HuH-7 (cell line): ENCODE measurements at places on chromosomes 7 and 10.

GRCh38 chr7:122038904-122039303, 105.1 kb downstream of the AASS start:
- no peak for DNase-seq

DNA sequence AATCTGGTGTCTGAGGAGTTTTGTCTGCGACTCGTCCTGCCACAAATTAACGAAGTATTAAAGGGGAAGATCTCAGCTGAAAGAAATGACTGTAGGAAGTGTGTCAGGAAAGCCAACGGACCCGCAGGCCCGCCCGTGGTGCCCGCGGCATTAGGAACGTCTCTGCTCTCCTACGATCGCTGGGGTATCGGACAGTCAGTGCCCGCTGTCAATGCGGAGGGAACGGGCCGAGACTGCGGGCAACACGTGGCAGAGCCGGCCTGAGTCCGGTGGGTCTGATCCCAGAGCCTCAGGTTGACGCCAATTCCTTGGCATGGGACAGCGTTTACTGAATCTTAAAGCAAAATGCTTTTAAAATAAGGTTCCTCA, 128.7 kb downstream of the KBTBD2 start:
- no peak for DNase-seq

GRCh38 chr10:104690959-104691358, 49.9 kb downstream of the SORCS3 start:
- no peak for DNase-seq

DNA sequence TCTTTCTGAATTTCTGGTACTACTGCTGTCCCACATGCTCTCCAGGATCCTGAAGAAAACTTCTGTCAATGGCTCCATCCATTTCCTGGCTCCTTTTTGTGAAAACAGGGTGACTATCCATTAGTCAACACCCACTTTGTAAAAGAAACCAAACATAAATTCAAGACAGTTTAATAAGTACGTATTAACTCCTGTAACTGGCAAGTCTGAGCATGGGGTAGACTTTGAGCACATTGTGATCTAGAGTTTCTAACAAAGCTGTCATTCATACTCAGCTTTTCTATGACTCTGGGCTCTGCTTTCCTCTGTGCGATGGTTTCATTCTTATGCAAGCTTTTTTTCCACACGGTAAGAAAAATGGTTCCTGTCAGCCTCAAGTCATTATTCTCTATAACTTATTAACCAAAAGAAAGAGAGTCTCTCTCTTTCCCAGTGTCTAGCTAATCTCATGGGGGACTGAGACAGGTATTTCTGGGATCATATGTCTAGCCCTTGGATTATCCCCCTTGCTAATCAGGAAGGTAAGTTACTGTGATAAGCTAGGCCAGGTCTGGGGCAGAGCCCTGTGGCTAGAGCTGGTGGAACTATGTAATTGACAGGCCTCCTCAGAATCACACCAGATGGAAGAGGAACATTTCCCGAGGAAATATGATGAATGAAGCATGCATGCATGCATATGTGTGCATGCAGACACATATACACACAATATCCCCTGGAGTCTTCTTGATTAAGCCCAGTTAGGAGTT, 98.5 kb downstream of the GNAI1 start:
- peak; percentile 1 for DNase-seq

DNA sequence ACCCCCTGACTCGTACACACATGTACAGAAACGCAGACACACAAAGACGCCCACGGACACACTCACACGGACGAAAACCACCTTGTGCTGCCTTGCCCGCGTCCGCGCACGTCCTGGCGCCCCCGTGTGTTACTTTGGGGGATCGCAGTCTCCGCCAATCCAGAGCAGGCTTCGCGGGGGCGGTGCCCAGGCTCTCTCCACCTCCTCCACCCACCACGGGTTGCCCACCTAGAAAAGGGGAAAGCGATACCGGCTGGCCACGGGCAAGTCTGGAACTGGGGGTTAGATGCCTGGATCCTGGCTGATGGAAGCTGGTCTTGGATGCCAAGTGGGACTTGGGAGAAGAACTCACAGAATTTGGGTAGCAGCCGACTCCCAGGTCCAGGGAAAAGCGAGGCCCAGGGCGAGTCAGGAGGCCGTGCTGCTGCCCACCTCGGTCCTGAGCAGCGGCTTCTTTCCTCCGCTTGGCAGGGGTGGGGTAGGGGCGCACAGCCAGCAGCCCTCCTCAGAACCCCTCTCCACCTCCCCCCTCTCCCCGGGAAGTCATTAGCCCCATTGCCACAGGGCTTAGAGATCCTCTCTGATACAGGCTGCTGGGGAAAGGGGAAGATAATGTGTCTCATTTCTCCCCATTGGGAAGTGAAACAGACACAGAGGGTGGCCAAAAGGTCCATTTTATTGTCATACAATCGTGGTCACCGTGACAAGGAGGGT, 4.6 kb upstream of the VGF start:
- peak; percentile 87 for DNase-seq

DNA sequence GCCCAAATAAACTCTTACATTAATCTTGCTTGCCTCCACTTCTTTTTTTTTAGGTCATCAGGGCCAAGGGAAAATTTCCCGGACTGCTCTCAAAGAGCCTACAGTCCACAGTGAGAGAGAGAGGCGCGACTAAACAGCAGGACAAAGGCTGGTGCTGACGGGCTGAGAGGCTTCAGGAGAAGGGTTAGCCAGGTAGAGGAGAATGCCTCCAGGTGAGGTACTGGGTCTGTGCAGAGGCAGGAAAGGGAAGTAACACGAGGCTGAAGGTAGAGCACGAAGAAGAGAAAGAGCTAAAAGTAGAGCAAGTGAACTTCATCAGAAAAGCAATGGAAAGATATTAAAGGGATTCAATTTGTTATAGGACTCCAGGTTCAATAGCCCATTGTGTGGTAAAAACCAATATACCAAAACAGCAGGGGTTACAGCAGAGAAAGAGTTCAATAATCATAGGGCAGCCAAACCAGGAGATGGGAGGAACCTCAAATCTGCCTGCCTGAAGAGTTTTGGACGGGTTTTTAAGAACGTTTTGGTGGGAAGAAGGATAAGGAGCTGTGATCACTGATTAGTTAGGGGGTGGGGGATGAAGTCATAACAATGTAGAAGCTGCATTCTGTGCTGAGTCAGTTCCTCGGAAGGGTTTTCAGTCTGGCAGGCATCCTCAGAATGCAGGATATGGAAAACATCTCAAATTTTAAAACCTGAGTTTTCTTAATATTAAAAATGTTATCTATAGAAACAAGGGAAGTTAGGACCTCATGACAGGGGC, 171.5 kb downstream of the AKR1D1 start:
- DNase-seq, result no peak

DNA sequence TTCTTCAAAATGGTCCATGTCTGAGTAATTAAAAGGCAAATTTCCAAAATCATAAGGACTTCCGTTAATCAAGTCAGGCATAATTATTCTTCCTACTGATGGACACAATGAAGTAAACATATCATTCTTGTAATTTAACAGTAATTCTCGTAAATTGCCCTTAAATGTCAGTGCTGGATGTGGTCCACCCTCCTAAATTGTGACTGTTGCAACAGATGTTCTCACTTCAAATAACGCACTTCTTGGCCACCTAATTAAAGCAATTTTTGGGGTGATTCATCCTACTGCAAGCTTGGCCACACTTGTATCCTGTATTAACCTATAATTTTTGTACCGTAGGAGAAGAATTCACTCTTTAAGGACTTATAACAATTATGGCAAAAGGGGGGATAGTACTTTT, 1.9 kb downstream of the COL1A2 start:
- no peak for DNase-seq

- DNase-seq, result no peak
These were observed 159.5 kb upstream of the ZNF32 start for GRCh38 chr10:43808136-43808535.

- DNase-seq, result no peak
These were observed 93.4 kb upstream of the PARD3 start for GRCh38 chr10:34908481-34908880.

DNA sequence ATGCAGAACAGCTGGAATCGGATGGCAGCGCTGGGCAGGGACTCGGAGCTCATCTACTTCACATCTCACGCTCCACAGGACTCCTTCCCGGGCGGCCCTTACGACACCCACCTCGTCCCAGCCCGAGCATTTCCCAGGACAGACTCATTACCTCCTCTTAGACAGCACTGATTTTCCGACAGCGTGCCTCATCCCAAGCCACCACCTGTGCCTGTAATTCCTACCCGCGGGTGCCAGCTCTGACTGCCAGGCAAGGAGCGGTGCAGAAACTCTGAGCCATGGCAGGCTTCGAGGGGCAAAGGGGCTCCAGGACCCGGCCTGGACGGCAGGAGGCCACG, 25.6 kb downstream of the GPER1 start:
- no peak for DNase-seq

DNA sequence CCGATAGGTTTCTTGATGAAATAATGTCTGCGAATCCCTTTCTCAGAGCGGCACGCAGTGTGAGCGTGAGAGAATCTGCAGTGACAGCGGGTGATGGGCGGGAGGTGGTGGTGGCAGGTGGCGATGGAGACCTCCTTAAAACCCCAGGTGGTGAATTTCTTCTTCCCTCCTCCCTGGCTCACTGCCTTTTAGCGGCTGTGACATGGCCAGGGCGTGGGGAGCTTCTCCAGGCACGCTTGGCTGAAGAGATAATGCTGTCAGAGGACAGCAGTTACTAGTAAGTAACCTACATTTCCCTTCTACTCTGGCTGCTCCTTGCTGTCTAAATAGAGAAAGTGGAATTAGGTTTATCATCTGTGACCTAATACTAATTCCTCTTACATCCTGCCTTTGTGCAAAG, 141.4 kb upstream of the INSYN2A start:
- DNase-seq, result no peak

DNA sequence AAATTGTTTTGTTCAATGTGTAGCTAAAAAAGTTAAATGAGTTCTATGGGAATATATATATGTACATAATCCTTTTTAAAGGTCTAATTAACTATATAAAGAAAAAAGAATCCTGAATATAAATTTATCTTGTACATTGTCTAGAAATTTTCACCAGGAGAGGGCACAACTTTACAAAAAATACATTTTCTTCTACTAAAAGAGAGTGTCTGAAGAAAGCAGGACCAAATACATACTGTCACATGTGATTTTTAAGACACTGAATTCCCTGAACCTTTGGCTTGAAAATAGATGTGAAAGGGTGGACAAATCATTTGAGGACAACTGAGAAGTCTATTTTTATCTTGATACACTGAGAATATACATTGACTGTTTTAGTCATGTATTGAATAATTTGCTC, 204.3 kb downstream of the DGKB start:
- DNase-seq, result no peak

DNA sequence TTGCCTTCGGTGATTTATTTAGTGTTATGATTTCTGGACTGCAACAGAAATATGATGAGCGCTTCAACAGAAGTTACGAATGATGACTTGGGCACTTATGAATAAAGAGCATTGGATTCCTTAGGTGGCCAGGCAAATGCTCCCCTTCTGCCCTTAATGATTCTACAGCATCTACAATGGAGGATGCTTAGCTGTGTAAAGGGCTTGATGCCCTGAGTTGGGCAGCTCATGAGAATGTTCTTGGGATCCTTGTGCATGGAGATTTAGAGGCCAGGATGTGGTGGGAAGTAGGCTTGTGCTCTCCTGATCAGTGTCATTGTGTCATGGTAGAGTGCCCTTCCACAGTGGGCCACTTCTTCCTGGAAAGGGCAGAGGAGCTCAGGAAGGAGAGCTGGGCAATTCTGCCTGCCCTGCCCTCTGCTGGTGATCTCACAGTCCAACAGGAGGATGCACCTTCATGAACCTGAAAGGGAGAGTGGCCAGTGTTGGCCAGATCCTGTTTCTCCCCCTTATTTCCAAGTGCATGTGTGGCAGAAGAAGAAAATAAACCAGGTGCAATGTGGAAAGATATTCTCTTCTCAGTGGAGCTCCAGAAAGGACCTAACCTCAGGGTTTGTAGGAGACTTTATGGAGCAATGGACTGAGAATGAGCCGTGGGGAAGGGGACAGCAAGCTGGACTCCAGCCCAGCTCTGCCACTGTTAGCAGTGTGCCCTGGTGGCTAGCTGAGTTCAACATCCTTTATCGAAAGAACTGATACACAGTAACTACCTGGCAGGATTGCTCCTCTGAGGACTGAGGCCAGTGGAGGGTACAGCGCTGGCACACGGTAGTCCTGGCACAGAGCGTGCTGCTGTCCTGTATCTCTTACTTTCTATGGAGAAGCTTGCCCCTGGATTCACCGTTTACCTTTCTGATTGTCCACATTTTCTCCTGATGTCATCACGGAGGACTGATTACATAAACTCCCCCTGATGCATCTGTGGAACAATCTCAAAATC, 182.9 kb downstream of the BMPER start:
- DNase-seq, result peak; percentile 55

DNA sequence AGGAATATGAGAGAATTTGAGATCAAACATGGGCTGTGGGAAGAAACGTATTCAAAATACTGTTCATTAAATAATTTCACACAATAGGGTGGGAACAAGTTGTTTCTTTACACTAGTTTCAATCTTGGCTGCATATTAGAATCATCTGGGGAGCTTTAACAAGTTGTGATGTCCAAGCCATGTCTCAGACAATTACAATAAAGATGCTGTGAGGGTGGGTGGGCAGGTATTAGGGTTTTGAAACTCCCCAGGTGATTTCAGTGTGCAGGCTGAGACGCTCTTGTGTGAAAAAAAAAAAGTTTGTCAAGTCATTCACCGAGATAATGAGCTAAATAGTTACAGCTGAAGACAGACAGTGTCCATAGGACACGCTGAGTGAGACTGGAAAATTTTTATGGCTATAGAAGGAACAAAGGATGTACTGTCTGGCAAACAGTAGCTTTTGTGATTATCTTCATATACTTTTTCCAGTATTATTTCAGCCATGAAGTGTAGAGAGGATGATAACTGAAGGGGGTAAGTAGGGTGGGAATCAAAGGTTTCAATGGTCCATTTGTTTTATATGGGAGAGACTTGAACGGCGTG, 12.6 kb upstream of the LAMB4 start:
- no peak for DNase-seq

DNA sequence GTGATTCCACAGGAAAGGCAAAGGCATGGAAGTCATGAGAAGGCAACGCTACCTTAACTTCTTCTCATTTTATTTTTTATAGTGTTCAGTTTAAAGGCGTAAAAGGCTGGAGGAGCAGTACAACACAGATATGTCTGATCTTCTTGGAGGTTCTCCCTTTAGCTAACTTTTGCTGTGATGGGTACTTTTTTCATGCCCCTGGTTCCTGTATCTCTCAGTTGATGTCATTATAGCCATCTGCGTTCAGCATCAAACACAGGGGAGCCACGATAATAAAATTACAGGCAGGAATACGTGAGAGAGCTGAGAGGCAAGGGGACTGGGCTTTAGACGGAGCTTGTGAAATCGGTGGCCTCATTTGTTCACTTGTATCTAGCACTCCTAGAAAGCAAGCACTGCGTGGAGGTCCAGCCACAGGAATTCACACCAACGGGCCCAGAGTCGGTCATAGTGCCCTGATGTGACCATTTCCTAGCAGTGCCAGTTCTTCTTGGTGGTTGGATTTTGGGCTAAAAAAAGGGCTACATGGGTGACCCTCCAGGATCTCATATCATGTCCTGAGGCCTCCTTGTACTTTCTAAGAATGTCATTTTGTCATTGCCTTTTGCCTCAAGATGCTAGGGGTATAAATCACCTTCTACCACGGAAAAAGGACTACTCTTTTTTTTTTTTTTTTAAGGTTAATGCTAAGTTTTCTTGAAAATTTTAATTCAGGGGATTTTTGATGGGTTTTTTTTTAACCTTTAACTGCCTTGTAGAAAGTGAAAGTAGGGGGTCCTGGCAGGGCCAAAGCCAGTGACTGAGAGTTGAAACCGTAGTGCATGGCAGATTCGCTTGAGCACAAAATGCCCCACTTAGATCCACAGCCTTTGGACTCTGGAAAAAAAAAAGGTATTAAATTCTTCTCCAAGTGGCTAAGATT, 191.5 kb downstream of the CELF2 start:
- DNase-seq, result no peak

GRCh38 chr10:69673521-69673920, 43.5 kb downstream of the FAM241B start:
- DNase-seq, result no peak

GRCh38 chr7:143394777-143395176, 13.6 kb downstream of the ZYX start:
- DNase-seq, result no peak
